ENCODE measurements at places on chromosomes 6 and 20.

DNA sequence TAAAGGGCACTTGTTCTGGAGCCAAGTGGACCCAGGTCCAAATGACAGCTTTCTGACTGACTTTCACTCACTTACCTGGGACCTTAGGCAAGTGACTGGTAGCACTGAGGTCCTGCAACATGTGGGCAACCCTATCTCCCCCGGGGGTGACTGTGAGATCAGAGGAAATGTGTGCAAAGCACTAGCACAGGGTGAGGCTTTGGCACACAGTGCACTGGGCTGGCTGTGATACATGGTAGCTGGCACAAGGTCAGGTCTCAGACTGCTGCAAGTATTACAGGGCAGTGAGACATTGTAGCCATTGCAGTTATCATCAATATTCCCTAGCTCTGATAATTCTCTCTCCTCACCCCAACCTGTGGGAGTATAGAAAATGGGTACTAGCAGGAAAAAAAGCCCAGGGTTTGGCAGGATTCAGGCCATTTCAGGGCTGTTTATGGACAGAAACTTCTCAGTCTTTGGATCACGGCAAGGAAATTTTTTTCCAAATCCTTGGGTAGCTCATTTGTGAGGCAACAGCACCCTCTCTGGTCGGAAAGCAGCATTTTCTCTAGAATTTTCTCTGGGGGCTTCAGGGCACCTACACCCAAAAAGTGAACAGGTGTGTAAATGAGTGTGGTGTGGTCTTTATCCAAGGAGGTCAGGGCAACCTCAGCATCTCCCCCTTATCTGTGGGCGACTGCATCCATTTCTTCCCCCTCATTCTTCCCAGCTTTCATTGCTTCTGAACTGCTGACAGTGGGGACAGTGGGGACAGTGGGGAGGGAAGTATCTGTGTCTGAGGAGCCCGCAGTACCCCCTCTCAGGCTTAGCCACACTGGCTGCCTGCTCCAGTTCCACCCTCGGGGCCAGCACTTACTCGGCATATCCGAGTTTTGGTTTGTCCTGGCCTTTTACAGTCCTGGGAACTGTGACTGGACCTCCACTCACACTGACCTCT lies 148.7 kb upstream of the PHACTR3 start:
- no peak for DNase-seq

- DNase-seq, result no peak
These were observed 4.6 kb upstream of the EDEM2 start for GRCh38 chr20:35151736-35152135.

- no peak for DNase-seq
These were observed 15.0 kb downstream of the PANK2 start for GRCh38 chr20:3904224-3904623.

DNA sequence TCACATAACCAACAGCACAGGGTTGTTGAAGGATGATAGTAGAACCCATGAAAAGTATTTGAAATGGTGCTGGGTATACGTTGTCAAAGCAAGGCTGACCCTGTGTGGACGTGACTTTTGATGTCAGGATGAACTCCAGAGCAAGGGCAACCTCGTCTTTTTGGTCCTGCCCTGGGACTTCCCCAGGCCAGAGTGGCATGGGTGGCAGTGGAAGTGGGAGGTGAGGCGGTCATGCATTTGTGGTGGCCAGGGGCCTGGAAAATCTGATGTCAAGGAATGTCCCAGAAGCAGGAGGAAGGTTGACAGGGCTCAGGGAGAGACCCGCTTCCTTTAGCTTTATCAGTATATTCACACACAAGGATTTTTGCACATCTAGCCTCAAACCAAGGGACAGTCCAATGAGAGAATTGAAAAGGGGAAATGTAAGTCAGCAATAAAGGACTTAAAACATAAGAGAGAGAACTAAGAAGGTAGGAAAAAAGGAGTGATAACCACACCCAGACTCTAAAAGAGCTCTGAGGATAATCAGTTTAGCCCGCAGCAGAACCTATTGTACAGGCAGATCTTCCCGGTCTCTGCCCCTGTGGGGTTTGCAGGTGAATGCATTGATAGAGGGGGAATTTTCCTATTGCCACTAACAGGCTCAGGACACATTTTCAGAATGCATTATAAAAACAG lies 98.8 kb upstream of the HDGFL1 start:
- peak; percentile 29 for DNase-seq

GRCh38 chr20:4534315-4534714 lies 187.4 kb upstream of the PRND start:
- DNase-seq, result no peak

DNA sequence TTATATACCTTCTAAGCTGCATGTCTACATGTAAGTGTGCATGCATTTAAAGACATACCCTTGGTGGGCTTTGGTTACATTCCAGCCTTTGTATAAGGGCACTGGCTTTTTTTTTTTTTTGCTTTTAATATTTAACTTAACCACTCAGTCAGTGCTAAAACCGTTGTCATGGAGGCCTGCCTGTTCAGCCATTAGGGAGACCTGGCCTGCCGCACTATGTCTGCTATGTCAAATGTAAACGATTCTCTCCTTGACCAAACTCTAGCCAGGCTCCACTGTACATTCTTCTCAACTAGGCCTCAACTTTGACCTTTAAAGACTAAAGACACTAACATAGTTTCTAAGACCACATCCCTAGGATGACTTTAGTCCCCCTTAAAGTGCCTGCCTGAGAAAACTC lies 48.7 kb upstream of the BTN3A2 start:
- no peak for DNase-seq

GRCh38 chr20:17473659-17474058 lies 57.5 kb downstream of the BFSP1 start:
- DNase-seq, result no peak

DNA sequence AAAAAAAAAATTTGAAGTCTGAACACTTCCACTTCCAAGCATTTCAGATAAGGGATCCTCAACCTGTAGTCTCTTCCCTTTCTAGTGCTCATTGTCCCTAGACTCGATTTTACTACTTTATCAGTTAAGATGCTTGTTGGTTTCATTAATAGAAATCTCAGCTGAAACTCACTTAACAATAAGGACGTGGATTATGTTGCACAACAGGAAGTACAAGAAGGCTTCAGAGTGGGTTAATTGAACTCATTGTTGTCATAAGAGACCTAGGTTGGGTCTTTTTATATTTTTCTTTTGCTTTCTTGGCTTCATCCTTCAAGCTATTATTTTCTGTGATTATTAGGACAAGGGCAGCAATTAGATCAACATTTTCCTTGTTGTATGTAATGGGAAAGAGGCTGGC lies 175.2 kb downstream of the CDKAL1 start:
- DNase-seq, result no peak

GRCh38 chr20:23434521-23435313 lies 4.8 kb upstream of the CSTL1 start:
- no peak for DNase-seq

Data from GM06990 (cell line).